Kidney tubule cell (primary cell): ENCODE measurements at places on chromosomes 7 and 10.

- DNase-seq, result no peak
Measured at GRCh38 chr10:124380256-124380995, 38.3 kb downstream of the OAT start.

DNA sequence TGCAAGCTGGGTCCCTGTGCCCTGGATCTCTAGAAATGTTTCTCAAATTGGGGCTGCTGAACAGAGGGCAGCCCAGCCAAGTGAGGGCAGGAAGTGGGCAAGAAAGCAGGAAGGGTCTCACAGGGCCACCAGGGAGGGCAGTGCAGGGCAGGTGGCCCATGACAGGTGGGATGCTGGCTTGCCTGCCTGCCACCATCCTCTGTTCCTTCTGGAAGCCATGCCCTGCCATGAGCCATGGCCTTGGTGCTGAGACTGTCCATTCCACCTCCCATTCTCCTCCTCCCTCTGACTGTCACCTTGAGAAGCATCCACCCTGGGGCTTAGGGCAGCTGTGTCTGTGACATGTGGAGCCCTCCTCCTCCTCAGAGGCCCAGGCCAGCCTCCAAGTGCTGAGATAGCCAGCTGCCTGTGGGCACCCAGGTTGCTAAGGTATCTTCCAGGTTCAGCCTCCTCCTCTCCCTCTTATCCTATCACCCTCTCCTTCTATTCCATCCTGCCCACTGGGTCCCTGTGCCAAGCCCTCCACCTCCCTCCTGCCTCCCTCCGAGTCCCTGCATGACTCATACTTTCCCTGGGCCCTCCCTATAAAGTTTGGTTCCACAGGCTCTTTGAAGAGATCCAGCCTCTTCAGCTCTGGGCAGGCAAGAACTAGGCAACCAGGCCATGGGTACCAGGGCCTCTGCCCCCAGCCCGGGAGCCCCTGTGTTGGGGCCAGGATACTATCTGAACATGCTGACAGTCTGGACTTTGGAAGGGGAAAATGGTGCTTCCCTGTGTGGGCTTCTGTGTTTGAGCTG, 1.3 kb downstream of the VSIR start:
- DNase-seq, result peak; percentile 66

- no peak for DNase-seq
Measured at GRCh38 chr7:37410305-37411229, 38.1 kb downstream of the ELMO1 start.

DNA sequence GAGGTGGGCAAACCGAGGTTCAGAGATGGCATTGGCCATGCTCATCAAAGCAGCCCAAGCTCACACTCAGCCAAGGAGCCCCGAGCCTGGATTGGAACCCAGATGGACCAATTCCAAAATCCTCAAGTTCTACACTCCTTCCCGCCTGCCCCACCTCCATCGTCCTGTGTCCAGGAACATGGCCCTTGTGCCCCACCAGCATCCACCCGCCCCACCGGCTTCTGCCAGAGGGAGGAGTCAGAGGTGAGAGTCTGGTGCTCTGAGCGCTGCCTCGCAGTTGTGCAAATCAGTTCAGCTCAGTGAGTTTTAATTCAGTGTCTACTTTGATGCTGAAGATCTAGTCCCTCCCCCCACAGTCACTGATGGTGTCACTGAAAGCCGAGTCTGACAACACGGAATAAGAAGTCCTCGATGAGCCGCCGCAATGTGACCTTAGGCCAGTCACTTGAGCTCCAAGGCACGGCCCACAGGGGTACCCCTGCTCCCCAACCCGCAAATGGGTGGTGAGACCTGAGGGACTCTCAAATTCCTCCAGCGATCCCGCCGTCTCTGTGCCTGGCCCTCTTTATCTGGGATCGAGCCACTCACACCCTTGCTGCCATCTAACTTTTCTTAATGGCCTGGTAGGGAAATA, 26.3 kb downstream of the PRKAG2 start:
- DNase-seq, result no peak

- DNase-seq, result no peak
Measured at GRCh38 chr7:16846601-16847165, 35.1 kb downstream of the AGR3 start.

- DNase-seq, result no peak
Measured at GRCh38 chr7:156529956-156530355, 110.6 kb upstream of the RNF32 start.

- peak; percentile 61 for DNase-seq
Measured at GRCh38 chr7:151608031-151608551, 88.4 kb upstream of the RHEB start.

GRCh38 chr10:75776738-75777504, 345.5 kb downstream of the LRMDA start:
- DNase-seq, result no peak

GRCh38 chr10:117726596-117727295, 184.2 kb downstream of the EMX2 start:
- DNase-seq, result no peak

- DNase-seq, result peak; percentile 9
Measured at GRCh38 chr7:138478499-138478908, 18.4 kb downstream of the TRIM24 start.

- DNase-seq, result peak; percentile 86
Measured at GRCh38 chr10:3043512-3044368, 23.6 kb upstream of the PFKP start.
